ENCODE measurements at places on chromosomes 3 and 15.
A peak's percentile ranks its signal among the peaks of the same experiment; 100 is the strongest.

DNA sequence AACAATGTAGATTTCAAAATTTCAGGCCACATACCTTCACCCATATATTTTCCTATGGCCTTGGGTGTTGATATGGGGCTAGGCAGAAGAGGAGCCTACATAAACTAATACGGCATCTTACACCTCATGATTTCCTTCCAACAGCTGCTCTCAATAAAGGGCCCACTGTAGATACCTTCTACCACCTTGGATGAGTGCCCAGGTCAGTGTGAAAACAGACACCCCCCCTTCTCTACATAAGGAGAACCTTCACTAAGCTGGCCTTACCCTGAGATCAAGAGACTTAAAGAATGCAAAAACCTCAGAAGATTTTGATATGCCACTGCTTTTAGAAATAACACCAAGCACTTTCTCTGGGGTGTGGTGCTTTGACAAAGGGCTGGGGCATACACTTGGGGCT, 42.7 kb downstream of the SH3BP5 start:
- ATAC-seq: no peak

DNA sequence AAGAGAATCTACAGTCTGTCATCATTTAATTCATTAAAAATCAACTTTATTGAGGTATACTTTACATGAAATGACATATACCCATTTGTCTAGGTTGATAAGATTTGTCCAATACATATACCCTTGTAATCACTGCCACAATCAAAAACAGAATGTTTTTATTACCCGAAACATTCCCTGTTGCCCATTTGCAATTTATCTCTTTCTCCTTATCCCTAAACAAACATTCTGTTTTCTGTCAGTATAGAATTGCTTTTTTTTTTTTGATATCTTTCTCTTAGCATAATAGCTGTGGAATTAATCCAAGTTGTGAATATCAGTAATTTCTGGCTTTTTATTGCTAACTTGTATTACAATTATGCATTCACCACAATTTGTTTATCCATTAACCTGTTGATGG, 4.3 kb upstream of the CNTN6 start:
- no peak for ATAC-seq

GRCh38 chr3:49415931-49416601, 3.8 kb downstream of the TCTA start:
- ATAC-seq: peak; percentile 60

DNA sequence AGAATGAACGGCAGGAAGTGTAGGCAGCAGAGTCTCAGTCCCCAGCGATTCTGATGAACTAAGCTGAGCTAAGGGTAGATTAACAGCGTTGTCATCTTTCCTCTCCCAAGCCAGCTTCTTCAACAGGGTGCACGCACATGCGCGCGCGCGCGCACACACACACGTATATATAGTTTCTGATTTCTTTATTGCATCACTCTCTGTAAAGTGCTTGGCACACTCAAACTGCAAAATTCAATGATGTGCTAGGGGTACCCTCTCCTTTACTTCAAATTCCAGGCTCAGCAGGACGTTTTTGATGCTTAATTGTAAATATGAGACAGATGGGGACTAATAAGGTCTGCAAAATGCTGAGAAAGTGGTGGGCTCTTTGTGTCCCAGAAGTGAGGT, 26.1 kb upstream of the VPS8 start:
- no peak for ATAC-seq

DNA sequence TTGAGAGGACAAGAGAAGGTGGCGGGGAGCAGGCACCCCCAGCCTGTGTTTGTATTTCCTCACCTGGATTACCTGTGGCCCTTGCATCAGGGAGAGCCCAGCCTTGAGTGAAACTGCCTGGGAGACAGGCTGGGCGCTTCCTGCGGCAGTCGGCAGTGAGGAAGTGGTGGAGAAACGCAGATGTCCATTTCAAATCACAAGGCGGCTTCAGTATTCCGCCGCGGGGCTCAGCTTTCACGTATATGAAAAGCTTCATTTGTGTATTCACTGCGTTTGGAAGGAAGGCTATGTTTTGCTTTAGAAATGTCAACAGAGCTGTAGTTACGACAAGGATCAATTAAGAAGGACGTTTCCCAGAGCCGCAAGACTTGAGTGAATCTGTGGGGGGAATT, 167.4 kb upstream of the CTDSPL start:
- ATAC-seq: no peak

DNA sequence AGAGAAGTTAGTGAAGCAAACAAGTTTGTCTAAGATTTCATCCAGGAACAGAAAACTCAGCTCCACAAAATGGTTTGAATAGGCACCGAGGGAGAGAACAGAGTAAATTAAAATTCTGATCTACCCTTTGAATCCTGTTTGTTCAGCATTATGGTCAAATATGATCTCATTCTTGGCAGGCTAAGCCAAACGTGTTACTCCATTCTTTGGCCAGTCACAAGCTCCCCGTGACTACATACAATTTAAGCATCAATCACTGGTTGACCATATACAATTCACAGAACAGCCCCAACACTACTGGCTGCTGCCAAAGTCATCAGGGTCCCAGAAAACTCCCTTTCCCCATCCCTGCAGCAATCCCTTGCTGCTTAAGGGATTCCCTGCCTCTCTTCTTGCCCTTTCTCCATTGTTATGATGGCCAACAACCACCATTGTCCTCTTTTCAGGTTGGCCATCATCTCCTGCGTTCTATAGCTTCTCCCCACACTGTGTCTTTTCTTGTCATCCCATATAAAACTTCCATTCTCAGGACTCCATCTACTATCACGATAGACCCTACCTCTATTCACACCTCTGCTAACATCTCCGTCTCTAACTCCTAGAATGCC, 46.3 kb downstream of the GOLIM4 start:
- ATAC-seq: no peak

Data from stimulated activated memory B cell treated with anti-CD40 and anti-IgM and Interleukin-4, amounts not matched to agents 10 μg/mL and 1 μg/mL and 100 μg/mL, for 72 hours (primary cell).